ENCODE measurements at places on chromosomes 3 and 15. TPM values are rescaled to one million over a fixed set of nuclear protein-coding genes. Genes with fewer than 3 reads are reported as not detected.

The BBX gene
- 21.5 TPM for total RNA-seq

DNA sequence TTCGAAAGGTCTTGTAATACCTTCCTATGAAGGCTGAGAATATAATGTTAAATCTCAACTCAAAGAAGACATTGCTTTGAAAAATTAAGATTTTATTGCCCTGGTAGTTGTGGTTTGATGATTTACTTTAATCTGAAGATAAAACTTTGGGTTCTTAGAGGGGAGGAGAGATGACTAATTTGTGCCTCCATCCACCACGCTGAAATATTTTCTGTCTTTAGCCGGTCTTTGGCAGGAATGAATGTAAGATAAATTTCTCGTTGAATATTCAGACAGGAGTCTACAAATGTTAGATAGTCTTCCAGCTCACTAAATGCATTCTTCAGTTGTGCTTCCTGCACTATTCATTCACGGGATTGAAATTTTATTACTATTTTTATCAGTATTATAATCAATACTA lies 844.3 kb upstream of the NR2F2 start:
- H3K4me1 ChIP-seq = no peaks in the 10 kb centered on the region
- no peak overlapping the region for H3K4me3 ChIP-seq
- no peaks in the 10 kb centered on the region for H3K36me3 ChIP-seq
- no peak for DNase-seq

GRCh38 chr3:188881954-188882641 lies 289.7 kb upstream of the TPRG1 start:
- no peak overlapping the region for H3K27ac ChIP-seq
- no peak overlapping the region for H3K4me3 ChIP-seq
- H3K27me3 ChIP-seq = no peaks in the 10 kb centered on the region
- H3K4me1 ChIP-seq = no peaks in the 10 kb centered on the region
- H3K36me3 ChIP-seq = no peaks in the 10 kb centered on the region

GRCh38 chr3:154936196-154936595 lies 143.9 kb upstream of the MME start:
- no peaks in the 10 kb centered on the region for H3K27me3 ChIP-seq
- no peak overlapping the region for H3K27ac ChIP-seq
- H3K4me1 ChIP-seq = no peaks in the 10 kb centered on the region
- no peaks in the 10 kb centered on the region for H3K36me3 ChIP-seq

DNA sequence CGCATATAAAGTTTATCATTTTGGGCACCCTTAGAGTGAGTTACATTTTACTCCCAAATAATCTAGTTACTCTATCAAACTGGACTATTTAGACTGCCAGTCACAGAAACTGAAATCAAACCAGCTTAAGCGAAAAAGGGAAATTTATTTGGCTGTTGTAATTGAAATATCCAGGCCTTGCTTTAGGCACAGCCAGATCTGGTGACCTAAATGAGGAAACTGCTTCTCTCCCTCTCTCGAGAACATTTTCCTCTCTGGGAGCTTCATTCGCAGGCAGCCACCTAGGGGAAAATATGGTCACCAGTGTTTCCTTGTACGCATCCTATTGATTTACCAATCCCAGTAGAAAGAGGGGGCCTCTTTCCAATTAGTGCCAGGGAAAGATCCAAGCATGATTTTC lies 175.3 kb upstream of the MITF start:
- no peaks in the 10 kb centered on the region for H3K27me3 ChIP-seq
- H3K4me3 ChIP-seq = no peak overlapping the region
- no peaks in the 10 kb centered on the region for H3K36me3 ChIP-seq
- DNase-seq = no peak
- H3K4me1 ChIP-seq = no peaks in the 10 kb centered on the region
- H3K27ac ChIP-seq = no peak overlapping the region

The PDE8A gene
- 85.3 TPM for total RNA-seq

DNA sequence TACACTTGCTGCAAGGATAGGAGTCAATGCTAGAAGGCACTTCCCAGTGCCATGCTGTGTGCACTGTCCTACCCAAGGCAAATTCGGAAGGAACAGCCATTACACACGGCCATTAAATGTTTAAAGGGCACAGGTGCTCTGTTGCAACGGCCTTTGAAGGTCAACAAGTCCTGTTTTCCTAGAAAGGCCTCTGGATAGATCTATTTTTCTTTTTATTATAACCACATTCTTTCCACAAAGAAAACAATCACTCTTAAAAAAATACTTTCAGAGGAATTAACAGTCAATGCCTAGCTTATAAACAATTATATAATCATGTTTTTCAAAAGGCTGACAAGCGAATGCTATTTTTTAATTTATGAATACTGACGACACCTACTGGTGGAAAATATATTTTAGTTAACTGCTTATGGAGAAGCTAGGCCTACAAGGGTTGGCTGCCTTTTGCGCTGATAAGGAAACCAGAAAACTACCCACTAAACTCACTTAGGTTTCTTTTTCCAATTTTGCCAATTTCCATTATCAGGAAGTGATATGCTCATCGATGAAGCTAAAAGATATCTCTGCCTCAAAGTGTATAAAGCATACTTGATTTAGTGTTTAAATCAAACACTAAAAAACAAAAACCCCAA lies 2.4 kb downstream of the ARHGEF3 start:
- peaks cover 10% of the 10 kb centered on the region for H3K4me1 ChIP-seq
- peak overlapping the region; percentile 3 for H3K27ac ChIP-seq
- no peaks in the 10 kb centered on the region for H3K36me3 ChIP-seq
- H3K27me3 ChIP-seq = no peaks in the 10 kb centered on the region
- H3K4me3 ChIP-seq = no peak overlapping the region

DNA sequence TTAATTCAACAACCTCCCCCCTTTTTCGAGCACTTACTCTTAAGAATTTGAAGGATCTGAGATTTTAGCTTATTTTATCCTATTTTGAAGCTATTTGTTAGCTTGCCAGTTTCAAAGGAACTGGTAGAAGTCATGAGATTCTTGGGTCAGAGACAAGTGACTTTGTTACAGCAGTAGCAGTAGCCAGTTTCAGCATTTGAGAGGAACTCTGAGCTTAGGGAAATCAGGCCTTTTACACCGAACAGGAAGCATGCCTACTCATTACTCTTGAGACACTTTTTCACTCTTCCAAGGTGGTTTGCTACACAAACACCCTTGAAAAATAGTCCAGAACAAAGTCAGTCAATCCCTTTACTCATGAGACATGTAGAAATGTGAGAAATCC lies 24.5 kb upstream of the TM4SF1 start:
- H3K4me1 ChIP-seq = no peaks in the 10 kb centered on the region
- peak overlapping the region; percentile 0 for H3K27ac ChIP-seq
- no peaks in the 10 kb centered on the region for H3K27me3 ChIP-seq
- no peak overlapping the region for H3K4me3 ChIP-seq
- H3K36me3 ChIP-seq = no peaks in the 10 kb centered on the region

The STAB1 gene
- 46.5 TPM for total RNA-seq

DNA sequence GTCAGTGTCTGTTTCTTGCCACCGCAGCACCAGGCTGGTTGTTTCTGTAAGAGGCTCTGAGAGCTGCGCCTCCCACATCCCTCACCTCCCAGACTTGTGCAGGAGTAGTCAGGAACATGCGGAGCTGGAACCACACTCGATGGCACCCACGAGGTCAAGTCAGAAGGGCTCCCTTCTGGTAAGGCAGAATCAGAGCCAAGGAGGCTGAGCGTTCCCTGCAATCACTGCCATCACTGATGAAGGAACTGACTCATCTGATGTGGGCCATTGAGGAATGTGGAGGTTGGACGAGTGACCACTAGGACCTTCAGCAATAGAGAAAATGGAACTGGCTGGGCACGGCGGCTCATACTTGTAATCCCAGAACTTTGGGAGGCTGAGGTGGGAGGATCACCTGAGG lies 35.7 kb upstream of the BLM start:
- no peaks in the 10 kb centered on the region for H3K4me1 ChIP-seq
- no peak overlapping the region for H3K4me3 ChIP-seq
- H3K27ac ChIP-seq = peak overlapping the region; percentile 4

GRCh38 chr15:89937365-89938350 lies 24.9 kb upstream of the ARPIN start:
- H3K27me3 ChIP-seq = no peaks in the 10 kb centered on the region
- DNase-seq = no peak
- no peak overlapping the region for H3K4me3 ChIP-seq
- H3K27ac ChIP-seq = no peak overlapping the region
- H3K4me1 ChIP-seq = no peaks in the 10 kb centered on the region

The CLSTN2 gene
- 1.3 TPM for total RNA-seq

GRCh38 chr3:183315739-183316138 lies 62.7 kb downstream of the B3GNT5 start:
- no peaks in the 10 kb centered on the region for H3K36me3 ChIP-seq
- H3K4me1 ChIP-seq = no peaks in the 10 kb centered on the region
- no peaks in the 10 kb centered on the region for H3K27me3 ChIP-seq
- no peak overlapping the region for H3K4me3 ChIP-seq
- no peak overlapping the region for H3K27ac ChIP-seq

GRCh38 chr3:74593152-74593551 lies 21.3 kb downstream of the CNTN3 start:
- no peaks in the 10 kb centered on the region for H3K27me3 ChIP-seq
- H3K4me3 ChIP-seq = no peak overlapping the region
- no peaks in the 10 kb centered on the region for H3K4me1 ChIP-seq
- no peak for DNase-seq
- no peaks in the 10 kb centered on the region for H3K36me3 ChIP-seq

DNA sequence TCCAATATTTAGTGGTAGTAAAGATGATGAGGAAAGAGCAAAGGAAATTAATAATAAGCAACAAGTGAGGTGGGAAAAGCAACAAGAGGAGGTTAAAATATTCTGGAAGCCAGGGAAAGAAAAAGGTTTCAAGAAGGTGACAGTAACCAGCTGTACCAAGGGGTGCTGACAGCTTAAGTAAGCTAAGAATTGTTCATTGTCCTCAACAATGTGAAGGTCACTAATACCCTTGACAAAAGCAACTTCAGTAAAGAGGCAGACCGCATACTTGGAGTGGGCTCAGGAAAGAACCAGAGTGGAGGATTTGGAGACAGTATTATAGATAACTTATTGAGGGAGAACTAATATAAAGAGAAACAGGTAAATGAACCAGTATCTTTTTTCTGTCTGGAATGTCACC lies 116.2 kb downstream of the GBE1 start:
- no peaks in the 10 kb centered on the region for H3K4me1 ChIP-seq
- H3K27ac ChIP-seq = no peak overlapping the region
- no peak overlapping the region for H3K4me3 ChIP-seq

- H3K27ac ChIP-seq = no peak overlapping the region
- H3K4me3 ChIP-seq = no peak overlapping the region
- H3K4me1 ChIP-seq = no peaks in the 10 kb centered on the region
- no peaks in the 10 kb centered on the region for H3K27me3 ChIP-seq
- no peak for DNase-seq
Observed at GRCh38 chr15:84879088-84879780, 5.2 kb upstream of the SLC28A1 start.

DNA sequence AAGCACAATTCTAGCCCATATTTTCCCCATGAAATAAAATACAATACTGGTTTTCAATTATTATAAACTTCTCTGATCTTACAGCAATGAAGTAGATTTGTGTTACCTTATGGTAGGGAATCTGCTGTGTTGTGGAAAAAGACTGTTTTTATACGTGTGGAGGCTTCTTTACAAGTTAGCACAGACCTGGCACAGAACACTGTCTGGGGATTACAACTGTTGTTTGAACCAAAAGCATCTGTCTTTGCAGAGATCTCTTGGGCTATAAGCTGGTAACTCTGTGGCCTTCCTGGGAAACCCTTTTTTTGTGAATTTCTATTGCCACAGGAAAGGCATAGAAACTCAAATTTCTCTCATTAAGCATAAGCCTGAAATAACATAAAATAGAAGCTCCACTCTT lies 581.9 kb downstream of the TUSC7 start:
- no peaks in the 10 kb centered on the region for H3K4me1 ChIP-seq
- H3K4me3 ChIP-seq = no peak overlapping the region
- H3K27ac ChIP-seq = no peak overlapping the region
- H3K27me3 ChIP-seq = no peaks in the 10 kb centered on the region
- H3K36me3 ChIP-seq = no peaks in the 10 kb centered on the region

GRCh38 chr3:88912294-88912877 lies 195.0 kb upstream of the EPHA3 start:
- no peak for DNase-seq
- H3K36me3 ChIP-seq = no peaks in the 10 kb centered on the region
- H3K4me1 ChIP-seq = no peaks in the 10 kb centered on the region

GRCh38 chr15:101488300-101489164 lies 975 bp downstream of the PCSK6 start:
- no peak overlapping the region for H3K27ac ChIP-seq
- no peaks in the 10 kb centered on the region for H3K4me1 ChIP-seq
- H3K36me3 ChIP-seq = no peaks in the 10 kb centered on the region
- no peak for DNase-seq

DNA sequence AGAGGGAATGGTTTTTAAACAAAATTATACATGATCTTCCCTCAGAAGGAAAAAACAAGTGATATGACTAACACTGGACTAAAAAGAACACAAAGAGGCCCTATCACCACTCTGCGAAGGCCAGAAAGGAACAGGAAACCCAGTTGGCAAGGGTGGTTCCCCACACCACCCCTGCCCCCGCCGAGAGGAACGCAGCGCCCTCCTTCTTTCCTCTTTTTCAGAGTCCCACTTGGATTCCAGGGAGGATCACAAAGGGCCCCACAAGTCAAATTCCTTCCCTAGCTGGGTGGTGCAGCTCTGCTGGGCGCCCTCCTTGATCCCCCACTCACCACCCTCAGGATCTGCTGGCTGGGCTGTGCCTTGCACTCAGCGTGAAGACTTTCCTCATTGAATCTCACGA lies 29.8 kb downstream of the PLA1A start:
- H3K27ac ChIP-seq = no peak overlapping the region
- H3K27me3 ChIP-seq = no peaks in the 10 kb centered on the region
- DNase-seq = no peak
- no peak overlapping the region for H3K4me3 ChIP-seq
- H3K36me3 ChIP-seq = no peaks in the 10 kb centered on the region

DNA sequence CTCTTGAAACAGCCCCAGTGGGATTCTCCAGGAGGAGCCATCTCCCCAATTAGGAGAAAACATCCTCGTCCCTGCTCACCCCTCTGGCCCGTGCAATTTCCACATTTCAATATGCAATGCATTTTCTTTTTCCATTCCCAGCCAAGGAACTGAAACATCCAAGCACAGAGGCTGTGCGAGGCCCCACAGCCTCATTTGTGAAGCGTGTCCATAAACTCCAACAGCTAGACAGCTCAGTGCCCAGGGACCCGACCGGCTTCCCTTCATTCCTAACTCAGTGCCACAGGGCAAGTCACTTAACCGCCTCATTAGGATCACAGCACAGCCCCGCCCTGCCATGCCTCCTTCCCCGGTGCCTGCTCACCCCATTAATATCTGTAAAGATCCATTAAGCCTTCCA lies 204.2 kb upstream of the IGF1R start:
- H3K27ac ChIP-seq = no peak overlapping the region
- no peaks in the 10 kb centered on the region for H3K4me1 ChIP-seq
- H3K4me3 ChIP-seq = no peak overlapping the region
- H3K27me3 ChIP-seq = no peaks in the 10 kb centered on the region

GRCh38 chr3:106447723-106448301 lies 579.0 kb upstream of the CBLB start:
- DNase-seq = no peak
- no peaks in the 10 kb centered on the region for H3K4me1 ChIP-seq
- no peak overlapping the region for H3K4me3 ChIP-seq
- no peaks in the 10 kb centered on the region for H3K36me3 ChIP-seq
- H3K27me3 ChIP-seq = no peaks in the 10 kb centered on the region

GRCh38 chr3:28317438-28318022 lies 31.0 kb upstream of the ZCWPW2 start:
- no peaks in the 10 kb centered on the region for H3K27me3 ChIP-seq
- H3K27ac ChIP-seq = no peak overlapping the region
- H3K4me1 ChIP-seq = no peaks in the 10 kb centered on the region
- no peaks in the 10 kb centered on the region for H3K36me3 ChIP-seq
- H3K4me3 ChIP-seq = no peak overlapping the region

The FMN1 gene
- total RNA-seq = 23.5 TPM

GRCh38 chr3:44885618-44886017 lies 11.2 kb downstream of the TGM4 start:
- H3K36me3 ChIP-seq = no peaks in the 10 kb centered on the region
- no peaks in the 10 kb centered on the region for H3K27me3 ChIP-seq
- DNase-seq = no peak
- no peak overlapping the region for H3K4me3 ChIP-seq
